ENCODE measurements at places on chromosomes 11 and 22. TPM values are rescaled to one million over a fixed set of nuclear protein-coding genes. Genes with fewer than 3 reads are reported as not detected.

- DNase-seq: no peak
Observed at GRCh38 chr11:35419184-35419829, at the start of gene SLC1A2. Gene SLC1A2 (minus strand): TSS chr11:35419558. CDS start chr11:35418966, 592 bp downstream.

DNA sequence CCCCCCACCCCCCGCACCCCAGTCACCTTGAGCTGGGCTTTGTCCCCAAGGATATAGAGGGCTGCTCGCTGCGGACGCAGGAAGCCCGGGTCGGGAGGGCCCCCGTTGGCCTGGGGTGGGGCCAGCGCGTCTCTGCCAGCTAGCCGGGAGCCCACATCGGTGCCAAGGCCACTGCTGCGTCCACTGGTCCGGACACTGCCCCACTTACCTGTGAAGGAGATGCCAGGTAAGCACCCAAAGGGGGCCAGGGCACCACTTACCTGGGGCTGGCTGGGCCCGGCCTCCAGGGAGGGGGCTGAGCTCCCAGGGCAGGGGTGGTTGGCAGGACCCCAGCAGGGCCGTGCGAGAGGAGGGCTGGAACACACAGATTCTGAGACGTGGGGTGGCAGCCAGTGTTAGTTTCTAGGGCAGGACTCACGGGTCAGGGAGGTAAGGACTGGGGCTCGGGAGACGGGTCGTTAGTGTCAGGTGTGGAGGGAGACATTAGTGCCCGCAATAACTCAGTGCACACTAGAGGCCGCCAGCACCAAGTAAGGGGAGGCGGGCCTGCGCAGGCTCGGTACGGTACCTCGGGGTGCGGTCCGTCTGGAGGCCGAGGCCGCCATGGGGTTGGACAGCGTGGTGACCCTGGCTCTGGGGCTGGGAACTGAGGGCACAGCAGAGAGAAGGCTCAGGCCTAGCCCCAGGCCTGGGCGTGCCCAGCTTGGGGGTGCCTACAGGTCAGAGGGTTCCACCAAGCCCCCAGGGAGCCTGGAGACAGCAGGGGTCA is 18.2 kb downstream of the SBF1 start:
- DNase-seq: no peak

DNA sequence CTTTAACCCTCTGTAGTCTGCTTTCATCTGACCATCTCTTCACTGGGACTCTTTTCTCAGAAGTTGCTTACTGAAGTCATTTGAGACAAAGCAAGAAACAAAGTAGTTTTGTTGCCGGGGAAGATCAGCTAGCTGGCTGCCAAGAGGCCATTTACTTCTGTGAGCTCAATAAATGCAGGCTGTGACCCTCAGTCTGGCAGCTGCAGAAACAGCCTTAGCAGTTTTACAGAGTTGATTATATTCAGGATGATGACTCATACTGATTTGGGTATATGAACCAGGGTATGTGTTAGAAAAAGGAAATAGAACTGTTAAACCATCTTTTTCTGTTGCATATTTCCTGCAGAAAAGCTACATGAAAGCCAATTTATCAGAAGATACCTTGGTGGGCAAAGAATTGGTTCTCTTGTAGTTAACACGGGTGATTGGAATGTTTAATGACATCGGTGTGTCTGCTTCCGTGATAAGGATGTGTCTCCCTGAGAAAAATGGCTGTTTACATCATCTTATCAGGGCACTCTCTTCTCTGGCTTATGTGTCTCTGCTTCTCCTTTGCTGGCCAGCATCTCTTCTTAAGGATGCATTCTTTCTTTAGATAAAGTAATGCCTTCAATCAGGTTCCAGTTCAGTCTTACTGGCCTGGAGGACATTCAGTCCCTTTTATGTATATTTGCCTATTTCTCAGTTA is 18.5 kb downstream of the FIBIN start:
- no peak for DNase-seq

DNA sequence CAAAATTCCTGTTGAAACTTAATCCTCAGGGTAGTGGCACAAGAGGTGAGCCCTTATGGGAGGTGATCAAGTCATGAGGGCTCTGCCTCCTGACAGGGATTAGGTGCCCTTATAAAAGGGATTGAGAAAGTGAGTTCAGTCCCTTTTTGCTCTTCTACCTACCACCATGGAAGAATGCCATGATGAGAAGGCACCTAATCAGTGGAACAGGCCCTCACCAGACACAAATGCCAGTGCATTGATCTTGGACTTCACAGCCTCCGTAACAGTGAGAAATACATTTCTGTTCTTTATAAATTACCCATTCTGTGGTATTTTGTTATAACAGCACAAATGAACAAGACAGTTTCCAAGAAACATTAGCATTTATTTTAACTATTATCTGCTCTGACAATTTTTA is 81.0 kb upstream of the MTMR2 start:
- DNase-seq: no peak

- DNase-seq: no peak
Observed at GRCh38 chr11:77073328-77074001, 6.7 kb downstream of the CAPN5 start.

The UFD1 gene
- 108 TPM for total RNA-seq

The RASGRP2 gene
- total RNA-seq: 19.5 TPM
